ENCODE measurements at places on chromosomes 6 and 20.

GRCh38 chr6:22526736-22527135 lies 42.6 kb upstream of the HDGFL1 start:
- DNase-seq: no peak

- DNase-seq: no peak
Measured at GRCh38 chr20:33773412-33774089, 37.6 kb upstream of the CHMP4B start.

DNA sequence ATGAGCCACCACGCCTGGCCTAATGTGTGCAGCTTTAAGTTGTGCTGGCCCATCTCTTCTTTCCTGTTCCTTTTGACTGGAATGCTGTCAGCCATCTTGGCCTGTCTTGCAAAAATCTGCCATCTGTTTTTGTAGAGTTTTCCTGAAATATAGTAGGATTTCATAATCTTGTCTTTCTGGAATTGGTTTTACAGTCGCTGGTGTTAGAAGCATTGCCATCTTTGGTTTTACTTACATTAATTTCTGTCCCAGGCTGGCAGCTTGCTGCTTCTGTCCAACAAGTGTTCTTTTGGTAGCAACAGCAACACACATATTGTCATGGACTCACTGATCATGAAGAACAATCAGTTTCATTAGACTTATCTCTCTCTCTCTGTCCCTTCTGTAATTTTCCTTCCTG lies 29.1 kb upstream of the TULP1 start:
- DNase-seq: no peak

GRCh38 chr6:168413856-168414255 lies 27.1 kb upstream of the SMOC2 start:
- no peak for DNase-seq

DNA sequence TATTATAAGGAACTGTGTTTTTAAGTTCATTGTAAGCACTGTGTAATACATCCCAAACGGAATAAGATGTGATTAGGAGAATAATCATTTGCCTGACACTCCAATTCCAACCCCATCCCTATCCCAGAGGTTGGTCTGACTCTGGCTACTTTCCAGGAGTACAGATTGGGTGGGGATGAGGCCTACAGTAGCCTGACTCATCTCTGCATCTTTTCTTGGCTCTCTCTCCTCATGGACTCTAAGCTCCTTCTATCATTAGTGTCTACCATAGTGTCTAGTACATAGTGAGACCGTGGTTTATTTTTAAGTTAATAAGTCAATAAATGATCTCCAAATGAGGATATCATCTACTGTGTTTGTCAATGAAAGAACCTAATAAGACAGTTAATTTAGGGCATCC lies 92.2 kb upstream of the CNKSR3 start:
- no peak for DNase-seq

DNA sequence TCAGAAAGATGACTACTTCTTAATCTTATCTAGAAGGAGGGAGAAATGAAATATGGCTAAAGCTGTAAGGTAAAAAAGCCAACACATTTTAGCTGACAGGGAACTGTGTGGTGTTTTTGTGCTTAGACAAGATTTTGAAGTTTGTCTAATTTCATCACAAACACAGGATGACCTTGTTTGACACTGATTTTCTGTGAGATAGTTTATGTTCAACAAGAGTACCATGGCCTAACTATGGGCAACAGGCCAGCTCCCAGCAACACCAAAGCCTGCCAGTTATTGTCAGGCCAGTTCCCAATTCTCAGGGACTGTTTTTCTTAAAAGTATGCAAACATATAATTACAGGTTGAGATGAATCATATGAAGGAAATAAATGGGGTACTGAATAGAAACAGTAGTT lies 5.5 kb upstream of the ABCF1 start:
- no peak for DNase-seq

DNA sequence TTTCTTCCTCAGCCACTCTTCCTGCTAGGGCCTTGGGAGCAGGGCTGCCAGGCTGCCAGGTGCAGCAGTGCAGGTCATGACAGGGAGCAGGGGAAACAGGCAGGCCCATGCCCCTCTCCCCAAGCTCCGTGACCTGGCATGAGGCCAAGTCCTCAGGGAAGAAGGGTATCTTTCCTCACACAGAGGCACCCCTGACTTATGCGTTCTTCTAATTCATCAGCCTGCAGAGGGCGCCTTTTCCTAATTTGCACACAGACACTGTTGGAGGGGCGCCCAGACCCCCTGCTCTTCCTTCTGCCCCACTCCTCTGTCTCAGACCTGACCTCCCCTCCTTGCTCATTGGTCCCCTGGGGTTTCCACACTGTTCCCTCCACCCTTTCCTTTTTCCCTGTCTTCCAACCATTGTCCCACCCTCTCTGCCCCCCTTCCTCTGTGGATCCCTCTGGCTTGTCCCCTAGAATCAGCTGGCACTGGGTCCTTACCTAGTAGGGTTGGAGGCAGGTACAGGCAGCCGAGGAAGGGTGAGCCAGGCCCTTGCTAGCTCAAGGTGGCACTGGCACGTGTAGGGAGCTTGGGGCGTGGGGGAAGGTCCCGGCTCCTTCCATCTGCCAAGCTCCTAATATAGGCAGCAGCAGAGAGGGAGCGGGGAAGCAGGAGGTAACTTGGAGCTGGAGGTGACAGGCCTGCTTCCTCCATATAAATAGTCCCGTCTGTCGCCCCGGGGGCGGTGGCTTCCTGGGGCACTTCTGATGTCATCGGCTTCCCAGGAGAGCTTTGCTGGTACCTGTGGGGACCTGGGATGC lies 154.9 kb upstream of the MLN start:
- DNase-seq: no peak

DNA sequence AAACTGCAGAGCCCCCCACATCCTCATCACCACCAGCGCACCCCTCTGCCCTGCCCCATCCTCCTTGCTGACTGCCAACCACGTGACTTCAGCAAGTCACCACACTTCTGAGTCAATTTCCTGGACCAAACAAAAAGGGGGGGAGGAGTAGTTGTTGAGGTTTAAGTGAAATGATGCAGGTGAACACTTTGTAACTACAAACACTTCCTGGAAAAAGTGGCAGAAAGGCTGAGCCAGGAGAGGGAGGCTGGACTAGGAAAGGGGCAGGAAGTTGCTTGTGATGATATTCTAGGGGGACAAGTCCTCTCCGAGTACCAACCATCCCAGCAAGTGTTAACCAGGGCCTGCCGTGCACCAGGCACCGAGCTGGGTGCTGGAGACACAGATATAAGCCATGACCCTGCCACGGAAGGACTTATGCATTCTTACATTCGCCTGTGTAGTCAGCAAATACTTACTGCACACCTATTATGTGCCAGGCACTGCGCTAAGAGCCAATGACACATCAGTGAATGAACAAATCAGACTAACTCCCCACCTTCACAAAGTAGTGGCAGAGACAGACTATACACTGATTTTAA lies 67.3 kb downstream of the PREX1 start:
- DNase-seq: peak; percentile 68

DNA sequence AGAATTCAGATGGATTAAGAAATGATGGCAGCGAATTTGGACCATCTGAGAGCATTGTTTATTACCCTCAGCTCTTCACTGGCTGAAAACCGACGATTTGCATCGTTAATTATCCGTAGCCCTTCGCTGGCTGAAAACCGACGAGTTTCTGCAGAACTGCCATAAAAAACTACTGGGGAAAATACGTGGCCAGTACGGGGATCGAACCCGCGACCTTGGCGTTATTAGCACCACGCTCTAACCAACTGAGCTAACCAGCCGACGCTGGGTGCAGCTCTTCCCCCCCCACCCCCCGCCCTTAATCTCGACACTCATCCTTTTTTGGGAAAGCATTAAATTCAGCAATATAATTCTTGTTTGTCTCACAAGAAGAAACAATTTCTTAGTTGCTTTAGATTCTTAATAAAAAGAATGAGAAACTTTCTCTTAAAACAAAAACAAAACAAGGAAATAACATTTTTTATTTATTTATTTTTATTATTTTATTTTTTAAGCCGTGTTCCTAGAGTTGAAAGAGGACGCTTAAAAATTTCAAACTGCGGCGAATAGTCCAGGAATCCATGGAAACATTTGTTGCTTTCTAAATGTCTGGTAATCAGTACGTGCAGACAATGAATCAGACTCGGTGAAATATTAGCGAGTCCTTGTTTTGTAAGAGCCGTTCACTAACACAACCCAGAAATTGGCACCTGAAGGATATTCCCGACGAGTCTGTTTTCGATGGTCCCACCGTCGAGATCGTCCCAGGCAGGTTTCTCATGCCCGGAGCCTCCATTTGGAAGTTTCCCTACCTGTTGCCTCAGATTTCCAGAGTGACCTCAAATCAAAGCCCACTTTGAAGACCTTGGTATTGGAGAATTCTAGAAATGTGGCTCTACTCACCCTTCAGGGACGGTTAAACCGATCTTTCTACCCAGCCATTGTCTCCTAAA lies 27.8 kb downstream of the PRSS16 start:
- no peak for DNase-seq

- no peak for DNase-seq
Measured at GRCh38 chr6:119459207-119459974, 109.8 kb upstream of the MAN1A1 start.

DNA sequence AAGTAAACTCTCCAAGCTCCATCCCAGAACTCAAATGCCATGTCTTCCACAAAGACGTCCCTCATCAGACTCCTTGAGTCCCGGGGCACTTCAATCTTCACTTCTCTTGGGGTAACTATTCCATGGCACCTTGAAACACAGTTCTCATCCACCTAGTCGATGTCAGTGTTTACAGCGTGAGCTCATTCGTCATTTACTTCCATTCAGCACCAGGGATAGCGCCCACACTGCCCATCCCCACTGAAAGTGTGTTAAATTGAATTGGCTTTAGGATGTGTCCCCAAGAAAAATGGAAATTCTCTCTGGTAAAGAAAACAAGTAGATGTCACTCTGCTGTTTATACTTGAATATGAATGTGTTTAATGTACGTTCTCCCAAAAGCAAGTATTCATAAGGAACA lies 31.3 kb downstream of the KCNK15 start:
- no peak for DNase-seq

DNA sequence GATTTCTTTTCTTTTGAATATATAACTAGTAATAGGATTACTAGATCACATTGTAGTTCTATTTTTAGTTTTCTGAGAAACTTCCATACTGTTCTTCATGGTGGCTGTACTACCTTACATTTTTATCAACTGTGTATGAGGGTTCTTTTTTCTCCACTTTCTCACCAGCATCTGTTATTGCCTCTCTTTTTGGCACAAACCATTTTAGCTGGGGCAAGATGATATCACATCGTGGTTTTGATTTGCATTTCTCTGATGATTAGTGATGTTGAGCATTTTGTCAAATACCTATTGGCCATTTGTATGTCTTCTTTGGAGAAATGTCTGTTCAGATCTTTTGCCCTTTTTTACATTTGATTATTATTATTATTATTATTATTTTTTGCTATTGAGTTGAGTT lies 86.1 kb upstream of the TCF21 start:
- DNase-seq: no peak

DNA sequence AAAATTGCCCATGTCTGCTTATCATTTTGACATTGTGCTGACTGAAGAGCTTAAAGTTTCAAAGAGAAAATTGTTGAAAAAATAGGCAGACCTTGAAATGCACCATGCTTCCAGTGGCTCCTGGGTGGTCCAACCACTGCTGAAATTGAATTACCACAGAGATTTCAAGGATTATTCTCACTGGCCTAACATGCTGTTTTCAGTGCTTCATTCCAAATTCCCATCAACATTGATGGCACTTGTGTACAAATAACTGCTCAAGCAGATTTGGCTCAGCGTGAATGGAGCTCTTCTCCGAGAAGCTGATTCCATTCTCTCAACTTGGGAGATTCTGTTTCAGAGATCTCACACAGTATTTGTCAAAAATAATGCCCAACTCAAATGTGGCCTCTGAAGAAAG lies 75.5 kb downstream of the LAMA4 start:
- DNase-seq: no peak

DNA sequence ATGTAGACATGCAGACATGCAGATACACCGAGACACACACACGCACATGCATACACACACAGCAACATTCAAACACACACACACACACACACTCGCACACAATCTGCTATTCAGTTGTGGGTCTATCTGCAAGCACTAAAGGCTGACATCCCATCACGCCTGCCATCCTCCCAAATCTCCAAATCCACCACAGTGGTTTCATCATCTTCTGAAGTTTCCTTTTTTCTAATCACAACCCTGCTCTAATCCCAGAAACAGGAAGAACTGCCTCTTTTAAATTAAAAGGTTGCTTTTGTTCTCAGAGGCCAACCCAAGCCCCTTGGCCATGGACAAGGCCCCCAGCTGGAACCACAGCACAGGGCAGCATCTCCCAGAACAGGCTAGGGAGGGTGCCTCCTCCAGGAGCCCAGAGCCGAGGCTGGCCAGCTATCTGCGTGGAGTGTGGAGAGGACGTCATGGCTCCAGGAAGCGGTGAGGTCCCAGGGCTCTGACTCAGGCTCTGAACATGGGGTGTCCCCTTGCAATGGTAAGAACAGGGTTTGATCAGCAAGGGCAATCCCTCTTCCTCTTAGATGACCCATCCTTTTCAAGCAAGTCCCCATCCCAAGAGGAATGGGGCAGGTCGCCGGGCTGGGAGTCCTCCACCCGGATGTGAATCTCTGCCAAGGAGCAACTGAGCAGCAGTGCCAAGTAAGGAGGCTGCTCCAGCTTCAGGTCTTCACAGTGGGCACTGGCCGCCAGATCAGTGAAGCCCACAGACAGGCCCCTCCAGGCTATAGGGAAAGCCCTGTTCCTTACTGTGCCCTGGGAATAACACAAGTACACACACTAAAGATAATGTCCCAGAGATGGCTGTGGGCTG lies 14.7 kb downstream of the FOXF2 start:
- no peak for DNase-seq

GRCh38 chr6:132058975-132059374 lies 107.8 kb upstream of the CCN2 start:
- no peak for DNase-seq

DNA sequence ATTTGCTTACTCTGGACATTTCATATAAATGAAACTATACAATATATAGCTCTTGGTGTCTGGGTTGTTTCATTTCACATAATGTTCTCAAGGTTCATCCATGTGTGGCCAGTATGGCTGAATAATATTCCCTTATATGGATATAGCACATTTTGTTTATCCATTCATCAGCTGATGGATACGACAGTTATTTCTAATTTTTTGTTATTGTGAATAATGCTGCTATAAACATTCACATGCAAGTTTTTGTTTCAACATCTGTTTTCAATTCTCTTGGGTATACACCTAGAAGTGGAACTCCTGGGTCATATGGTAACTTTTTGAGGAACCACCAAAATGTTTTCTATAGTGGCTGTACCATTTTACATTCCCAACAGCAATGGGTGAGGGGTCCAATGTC lies 101.1 kb downstream of the CDK19 start:
- DNase-seq: no peak

Measured in activated CD8-positive, alpha-beta memory T cell treated with anti-CD3 and anti-CD28 coated beads for 4 hours (primary cell).